ENCODE measurements at places on chromosomes 5 and 9. TPM values are rescaled to one million over a fixed set of nuclear protein-coding genes. Genes with fewer than 3 reads are reported as not detected.

DNA sequence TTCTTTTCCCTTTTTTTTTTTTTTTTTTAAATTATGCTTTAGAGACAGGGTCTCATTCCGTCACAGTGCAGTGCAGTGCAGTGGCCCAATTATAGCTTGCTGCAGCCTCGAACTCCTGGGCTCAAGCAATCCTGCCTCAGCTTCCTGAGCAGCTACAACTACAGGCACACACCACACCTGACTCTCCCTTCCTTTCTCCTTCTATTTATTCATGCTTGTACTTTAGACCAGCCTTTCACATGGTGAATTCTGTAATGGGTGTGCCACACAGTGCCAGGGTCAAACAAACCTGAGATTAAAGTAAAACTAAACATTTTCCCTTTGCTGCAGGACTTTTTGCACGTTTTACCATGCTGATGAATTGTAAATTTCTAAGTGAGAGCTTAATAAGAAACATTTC is 8.0 kb downstream of the SH3RF2 start:
- DNase-seq, result peak; percentile 30

The DAB2IP gene
- 127 TPM for total RNA-seq

The THBS4 gene
- 0.79 TPM for total RNA-seq

DNA sequence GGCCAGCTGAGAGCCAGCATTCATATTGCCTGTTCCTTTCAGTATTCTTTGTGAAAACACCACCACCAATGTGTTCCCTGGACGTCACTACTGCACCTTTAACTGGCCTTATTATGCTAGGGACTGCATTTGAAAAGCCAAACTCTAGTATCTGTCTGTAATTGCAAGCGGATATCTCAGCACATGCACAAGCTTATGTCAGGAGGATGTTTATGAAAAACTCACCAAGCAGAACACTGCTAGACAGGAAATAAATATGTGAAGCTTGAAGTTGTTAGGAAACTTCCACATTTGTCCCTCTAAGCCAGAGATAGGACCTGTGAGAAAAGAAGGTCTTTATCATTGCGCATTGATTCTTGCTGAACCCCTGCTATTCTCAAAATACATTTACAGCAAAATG is 135.4 kb upstream of the CCDC152 start:
- no peak for DNase-seq

Data from left colon (tissue), 2 donors.